ENCODE measurements at places on chromosomes 6 and 20.

DNA sequence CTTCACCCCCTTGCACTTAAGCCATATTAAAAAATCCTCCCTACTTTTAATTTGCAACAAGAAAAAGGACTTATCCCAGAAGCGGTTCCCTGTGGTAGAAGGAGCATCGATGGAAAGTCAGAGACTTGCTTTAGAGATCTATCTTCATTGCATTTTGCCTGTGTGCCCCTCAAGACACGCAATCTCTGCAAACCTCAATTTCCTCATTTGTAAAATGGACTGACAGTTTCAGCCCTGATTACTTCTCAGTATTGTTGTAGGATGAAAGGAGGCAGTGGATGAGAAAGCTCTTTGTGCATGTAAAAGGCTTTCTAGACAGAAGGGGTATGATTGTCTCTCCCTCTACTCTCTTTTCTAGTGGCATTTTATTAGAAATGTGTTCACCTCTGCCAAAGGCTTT, 410.2 kb downstream of the CDC5L start:
- DNase-seq = no peak

GRCh38 chr6:145498425-145498824, 236.9 kb downstream of the EPM2A start:
- no peak for DNase-seq

- no peak for DNase-seq
These were observed 12.5 kb downstream of the ETV7 start for GRCh38 chr6:36374972-36375371.

DNA sequence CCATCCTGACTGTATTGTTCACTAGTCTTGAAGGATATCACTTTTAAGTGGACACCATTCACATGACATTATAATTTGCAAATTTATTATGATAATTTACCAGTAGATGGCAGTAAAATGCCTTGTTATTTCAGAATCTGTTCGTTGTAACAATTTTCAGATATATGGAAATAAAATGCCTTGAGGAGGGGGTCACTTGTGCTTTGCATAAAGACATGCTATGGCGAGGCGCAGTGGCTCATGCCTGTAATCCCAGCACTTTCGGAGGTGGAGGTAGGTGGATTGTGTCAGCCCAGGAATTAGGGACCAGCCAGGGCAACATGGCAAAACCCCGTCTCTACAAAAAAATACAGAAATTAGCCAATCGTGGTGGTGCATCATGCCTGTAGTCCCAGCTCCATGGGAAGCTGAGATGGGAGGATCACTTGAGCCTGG, 9.0 kb upstream of the NCOA6 start:
- peak; percentile 38 for DNase-seq

DNA sequence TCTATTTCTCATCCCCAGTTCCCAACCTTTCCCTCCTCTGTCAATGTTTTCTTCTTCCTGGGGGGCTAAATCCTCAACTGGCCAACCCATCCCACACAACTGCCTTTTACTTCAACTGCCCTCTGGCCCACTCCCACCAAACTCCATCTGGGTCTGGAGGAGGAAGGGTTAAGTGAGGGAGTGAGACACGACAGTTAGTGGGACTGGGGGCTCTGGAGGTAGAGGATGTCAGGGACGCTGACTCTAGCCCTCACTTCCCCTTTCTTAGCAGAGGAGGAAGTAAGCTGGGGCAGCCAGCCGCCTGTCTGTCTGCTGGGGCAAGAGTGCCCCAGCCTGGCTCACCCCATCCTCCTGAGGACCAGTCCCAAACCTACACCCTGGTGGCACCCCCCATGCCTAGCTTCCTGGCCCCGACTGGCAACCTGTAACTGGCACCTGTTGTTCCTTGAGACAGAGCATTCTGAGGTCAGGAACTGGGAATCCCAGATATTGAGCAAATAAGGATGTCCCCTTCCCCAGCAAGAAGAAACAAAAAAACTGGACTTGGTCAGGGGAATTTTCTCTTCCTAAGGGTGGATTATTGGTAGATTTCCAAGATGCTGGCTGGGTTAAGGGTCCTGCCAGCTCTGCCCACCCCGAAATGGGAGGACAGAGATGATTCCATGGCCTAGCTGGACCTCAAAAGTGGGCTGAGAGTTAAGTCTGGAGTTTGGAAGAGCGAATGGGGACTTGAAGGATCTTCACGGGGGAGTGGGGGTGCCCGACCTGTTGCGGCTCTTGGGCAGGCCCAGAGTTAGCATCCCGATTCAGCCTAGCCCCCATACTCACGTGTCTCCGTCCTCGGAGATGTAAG, 971 bp downstream of the NFKBIE start:
- no peak for DNase-seq

DNA sequence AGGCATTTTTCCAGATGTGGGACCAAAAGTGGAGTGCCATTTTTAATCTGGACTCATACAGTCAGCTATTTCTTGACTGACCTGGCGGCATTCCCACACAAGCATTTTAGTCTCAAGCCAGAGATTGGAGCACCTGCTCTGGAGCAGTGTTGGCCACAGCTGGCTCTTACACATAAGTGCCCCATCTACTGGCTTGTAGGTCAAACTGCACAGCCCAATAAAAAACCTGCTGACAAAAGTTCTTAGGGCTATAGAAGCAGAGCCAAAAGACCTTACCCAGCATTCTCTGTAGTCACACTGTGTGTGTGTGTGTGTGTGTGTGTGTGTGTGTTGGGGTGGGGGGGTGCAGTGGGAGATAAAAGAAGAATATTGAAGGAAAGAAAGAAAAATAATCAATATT, 38.6 kb upstream of the SENP6 start:
- no peak for DNase-seq

- DNase-seq = no peak
These were observed 47.9 kb downstream of the KHDC1L start for GRCh38 chr6:73177221-73177944.

DNA sequence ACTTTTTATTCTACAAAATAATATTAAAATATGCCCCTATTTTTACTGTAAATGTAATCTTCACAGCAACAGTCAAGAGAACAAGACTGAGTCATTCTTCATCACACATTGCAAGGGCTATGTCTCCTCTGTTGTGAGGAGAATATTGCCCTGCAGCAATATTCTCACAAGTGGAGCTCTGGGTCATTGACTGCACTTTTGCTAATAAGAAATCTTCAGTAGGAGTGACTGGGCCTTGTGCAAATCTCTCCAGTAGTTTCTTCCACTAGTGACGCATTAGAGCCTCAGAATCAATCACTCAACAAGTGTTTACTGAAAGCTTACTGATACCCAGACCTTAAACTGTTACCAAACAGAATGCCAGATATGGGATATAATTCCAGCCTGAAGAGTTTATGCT, 49.1 kb downstream of the LAMA2 start:
- no peak for DNase-seq

DNA sequence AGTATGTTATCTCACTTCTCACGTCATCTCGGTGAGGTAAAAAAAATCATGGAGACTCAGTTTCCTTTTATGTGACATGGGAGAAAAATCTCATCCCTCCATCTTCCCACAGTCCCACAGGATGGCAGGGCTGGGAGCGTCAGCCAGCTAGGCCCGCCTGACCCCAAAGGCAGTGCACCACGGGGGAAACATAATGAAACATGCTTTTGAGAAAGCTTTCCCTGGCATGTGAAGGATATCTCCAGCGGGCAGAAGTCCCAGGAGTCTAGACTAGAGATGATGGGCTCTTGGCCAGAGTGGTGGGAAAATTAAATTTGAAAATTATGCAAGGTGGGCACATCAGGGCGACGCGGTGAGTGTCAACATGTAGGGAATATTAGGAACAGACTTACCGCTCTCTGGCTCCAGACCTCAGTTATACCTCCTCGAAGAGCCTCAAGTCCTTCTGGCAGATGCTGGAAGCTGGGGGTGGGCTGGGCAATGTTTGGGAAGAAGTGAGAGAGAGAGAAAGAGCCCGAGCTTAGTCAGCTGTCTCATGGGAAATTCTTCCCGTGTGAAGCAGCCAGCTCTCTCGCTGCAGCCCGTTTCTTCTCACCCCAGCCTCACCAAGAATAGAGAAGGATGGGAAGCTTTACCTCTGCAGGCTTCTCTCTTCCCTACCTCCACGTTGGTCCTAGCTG, 52.3 kb downstream of the MOCS1 start:
- no peak for DNase-seq

DNA sequence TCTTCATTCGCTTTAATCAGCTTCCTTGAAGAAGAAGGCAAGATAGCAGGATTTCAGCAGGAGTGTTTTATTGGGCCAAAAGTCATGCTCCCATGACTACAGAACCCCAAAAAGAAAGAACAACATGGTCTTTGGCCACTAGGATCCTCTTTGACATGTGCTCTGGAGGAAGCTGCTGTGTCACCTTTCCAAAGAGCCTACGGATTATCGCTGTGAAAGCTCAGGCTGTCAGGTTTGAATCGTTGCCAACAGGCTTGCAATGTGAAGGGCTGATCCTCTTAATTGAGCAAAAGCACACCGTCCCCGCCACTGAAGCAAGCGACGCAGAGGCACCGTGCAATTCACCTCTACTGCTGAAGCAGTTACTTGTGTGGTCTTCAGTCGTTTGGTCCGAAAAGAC, 29.0 kb downstream of the MYLIP start:
- DNase-seq = no peak

DNA sequence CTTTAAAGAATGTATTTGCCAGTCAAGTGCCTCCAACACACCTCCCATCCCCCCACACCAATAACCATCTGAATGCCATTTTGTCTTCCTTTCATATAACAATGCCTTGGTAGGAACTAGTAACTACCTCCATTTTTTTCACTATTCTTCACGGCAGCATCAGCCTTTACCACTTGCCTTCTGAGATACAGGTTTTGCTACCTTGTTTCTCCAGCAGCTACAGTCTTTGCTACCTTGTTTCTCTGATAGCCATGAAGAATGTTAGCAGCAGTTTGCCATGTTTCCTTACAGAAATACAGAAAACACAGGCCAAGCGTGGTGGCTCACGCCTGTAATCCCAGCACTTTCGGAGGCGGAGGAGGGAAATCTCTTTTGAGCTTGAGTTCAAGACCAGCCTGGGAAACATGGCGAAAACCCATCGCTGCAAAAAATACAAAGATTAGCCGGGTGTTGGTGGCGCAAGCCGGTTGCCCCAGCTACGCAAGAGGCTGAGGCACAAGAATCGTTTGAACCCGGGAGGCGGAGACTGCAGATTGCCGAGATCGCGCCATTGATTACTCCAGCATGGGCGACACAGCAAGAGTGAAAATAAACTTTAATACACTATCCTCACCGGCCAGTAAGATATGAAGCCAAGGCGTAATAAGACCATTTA, 100.9 kb downstream of the HFE start:
- DNase-seq = no peak

DNA sequence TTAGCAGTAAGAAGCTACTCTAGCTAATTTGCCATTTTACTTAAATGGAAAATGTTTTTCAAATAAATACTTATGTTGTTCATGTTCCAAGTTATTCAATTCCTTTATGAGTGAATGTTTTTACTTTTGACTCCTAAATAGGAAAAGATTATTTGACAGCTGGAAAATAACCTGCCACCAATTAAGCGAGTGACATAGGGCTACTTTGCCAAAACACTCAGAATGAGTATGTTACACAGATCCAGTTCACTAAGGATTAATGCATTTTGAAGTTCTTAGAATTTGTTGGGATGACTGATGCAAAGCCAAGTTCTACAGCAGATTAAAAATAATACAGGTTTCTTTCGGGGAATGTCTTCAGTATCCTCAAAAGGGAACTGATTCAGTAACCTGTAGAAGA, 144.4 kb downstream of the ADGRG6 start:
- DNase-seq = no peak

- DNase-seq = no peak
These were observed 2.5 kb upstream of the SLCO4A1 start for GRCh38 chr20:62639765-62640164.

GRCh38 chr6:155936127-155936526, 480.5 kb upstream of the NOX3 start:
- DNase-seq = no peak

DNA sequence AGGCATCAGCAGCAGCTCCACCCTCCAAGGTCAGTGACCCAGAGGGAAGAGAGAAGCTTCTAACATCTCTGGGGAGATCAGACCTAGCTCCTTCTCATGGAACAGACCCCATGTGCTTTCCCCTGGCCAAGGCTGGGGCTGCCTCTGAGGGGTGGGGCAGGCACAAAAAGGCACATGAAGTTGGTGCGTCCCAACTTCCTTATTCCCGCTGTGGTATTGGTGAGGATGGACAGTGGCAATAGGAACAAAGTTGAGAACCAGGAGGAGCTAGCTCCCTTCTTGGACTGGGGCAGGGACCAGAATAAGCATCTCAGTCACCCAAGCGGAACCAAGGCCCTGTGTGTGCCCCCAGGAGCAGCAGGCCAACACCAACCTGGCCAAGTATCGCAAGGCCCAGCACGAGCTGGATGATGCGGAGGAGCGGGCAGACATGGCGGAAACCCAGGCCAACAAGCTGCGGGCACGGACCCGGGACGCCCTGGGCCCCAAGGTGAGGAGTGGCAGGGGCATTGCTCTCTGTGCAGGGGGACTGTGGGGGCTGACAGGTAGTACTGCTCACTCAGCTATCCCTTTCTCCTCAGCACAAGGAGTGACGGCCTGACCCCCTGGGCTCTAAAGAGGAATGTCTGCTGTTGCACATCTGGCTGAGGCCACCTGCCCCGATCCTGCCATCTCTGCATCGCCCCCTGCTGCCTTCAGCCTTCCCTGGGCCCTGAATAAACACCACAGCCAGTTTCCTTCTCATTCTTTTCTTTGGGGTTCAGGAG, 46.1 kb downstream of the MYH7B start:
- no peak for DNase-seq
